ENCODE measurements at places on chromosomes 2 and 18.

- no peak for DNase-seq
These were observed 123.5 kb downstream of the PLEKHM3 start for GRCh38 chr2:207901829-207902228.

- DNase-seq, result no peak
These were observed 94.1 kb upstream of the LDLRAD4 start for GRCh38 chr18:13124411-13124810.

DNA sequence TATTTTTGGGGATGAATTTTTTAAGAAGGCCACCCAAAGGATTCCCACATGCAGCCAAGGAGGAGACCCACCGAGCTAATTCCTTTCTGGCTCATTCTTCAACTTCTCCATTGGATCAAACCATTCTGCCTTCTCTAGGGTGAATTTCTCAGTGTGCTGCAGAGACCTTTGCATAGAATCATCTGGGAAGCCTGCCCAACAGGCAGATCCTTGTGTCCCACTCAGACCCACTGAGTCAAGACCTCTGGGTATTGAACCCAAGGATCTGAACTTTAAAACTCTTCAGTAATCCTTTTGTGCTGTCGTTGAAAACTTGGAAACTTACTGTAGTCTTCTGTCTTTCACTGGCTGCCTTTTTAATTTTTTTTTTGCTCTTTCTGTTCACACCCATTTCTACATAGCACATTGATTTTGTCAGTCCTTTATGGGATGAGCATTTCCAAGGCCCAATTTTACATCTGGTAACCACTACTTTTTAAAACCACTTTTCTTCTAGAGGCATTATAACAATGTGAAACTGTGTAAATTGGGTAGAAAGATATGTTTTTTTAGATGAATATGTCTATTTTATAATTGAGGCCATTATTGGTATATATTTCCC lies 120.2 kb downstream of the TSN start:
- DNase-seq, result no peak

GRCh38 chr2:234805836-234806235 lies 146.0 kb upstream of the SH3BP4 start:
- DNase-seq, result no peak

- DNase-seq, result no peak
These were observed 500.5 kb downstream of the CCDC85A start for GRCh38 chr2:56684327-56684726.

DNA sequence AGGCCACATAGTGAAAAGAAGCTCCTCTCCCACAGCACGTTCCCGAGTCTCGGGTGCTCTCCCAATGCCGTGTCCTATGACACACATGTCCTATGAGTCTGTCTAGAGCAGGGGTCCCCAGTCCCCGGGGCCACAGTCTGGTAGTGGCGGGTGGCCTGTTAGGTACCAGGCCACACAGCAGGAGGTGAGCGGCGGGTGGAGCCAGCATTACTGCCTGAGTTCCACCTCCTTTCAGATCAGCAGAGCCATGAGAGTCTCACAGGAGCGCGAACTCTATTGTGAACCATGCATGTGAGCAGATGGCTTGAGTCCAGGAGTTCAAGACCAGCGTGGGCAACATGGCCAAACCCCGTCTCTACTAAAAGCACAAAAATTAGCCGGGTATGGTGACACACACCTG lies 112.6 kb downstream of the ZBTB7C start:
- no peak for DNase-seq

GRCh38 chr2:15107137-15107536 lies 454.0 kb downstream of the NBAS start:
- no peak for DNase-seq

- DNase-seq, result peak; percentile 4
These were observed 5.1 kb upstream of the CALCRL start for GRCh38 chr2:187453078-187453641.

DNA sequence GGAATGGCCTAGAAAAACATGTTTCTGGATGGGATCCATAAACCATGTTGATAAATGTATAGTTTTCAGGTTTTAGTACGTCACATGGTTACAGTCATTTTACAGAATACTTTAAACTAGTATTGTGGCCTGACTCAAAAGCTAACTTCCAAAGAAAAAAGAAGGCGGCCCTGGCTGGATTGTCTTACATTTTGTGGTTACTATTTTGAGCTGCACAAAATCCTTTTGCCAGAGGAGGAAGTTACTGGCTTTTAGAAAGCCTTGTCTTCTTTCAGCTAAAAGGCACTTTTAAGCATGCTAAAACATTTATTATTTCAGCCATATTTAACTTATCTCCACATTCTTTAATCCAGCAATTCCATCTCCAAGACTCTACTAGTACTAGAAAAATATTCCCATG lies 227.9 kb downstream of the CDH2 start:
- DNase-seq, result no peak

- no peak for DNase-seq
These were observed 14.1 kb downstream of the SLC4A3 start for GRCh38 chr2:219641390-219642068.

GRCh38 chr2:96181529-96181928 lies 27.1 kb downstream of the STARD7 start:
- DNase-seq, result no peak

DNA sequence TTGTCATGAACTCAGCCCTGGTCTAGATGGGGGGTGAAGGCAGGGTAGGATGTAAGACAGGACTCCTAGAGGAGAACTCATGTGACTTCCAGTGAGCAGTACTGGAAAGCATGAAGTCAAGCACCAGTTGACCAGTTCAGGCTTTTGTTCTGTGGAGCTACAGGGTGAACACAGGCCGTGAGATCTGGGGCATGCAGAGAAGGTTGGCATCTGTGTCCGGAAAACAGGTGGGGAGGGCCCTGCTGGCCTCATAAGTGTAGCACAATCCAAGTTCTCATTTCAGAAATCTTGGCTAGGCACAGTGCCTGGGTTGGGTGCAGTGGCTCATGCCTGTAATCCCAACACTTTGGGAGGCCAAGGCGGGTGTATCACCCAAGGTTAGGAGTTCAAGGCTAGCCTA lies 50.9 kb upstream of the SPATS2L start:
- no peak for DNase-seq

DNA sequence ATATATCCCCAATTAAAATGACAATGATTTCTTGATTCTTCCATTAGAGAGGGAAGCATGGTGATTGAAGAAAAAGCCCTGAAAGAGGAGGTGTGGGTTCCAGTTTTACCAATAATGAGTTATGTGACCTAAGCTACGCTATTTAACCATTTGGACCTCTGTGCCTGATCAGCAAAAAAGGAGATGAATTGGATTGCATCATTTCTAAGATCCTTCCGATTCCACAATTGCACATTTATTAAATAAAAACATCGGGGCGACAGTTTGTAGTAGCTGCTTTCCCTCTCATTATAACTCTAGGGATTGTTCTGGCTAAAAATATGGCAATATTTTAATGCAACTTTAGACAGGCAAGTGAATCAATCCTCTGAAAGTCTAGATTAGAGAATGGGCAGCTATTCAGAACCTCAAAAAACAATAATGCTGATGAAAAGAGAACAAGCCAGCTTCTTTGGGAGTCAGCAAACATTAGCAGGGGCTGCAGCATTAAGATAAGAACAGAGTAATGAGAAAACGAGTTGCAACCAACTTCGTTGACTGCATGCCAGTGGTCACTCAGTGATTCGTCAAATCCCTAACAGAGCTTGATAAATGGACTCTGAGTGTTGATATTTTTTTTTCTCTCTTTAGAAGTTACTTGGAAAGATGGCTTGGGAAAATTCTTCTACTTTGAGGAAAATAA lies 301.2 kb downstream of the AGPS start:
- no peak for DNase-seq

- DNase-seq, result no peak
These were observed 99.9 kb downstream of the USP34 start for GRCh38 chr2:61371027-61371426.

DNA sequence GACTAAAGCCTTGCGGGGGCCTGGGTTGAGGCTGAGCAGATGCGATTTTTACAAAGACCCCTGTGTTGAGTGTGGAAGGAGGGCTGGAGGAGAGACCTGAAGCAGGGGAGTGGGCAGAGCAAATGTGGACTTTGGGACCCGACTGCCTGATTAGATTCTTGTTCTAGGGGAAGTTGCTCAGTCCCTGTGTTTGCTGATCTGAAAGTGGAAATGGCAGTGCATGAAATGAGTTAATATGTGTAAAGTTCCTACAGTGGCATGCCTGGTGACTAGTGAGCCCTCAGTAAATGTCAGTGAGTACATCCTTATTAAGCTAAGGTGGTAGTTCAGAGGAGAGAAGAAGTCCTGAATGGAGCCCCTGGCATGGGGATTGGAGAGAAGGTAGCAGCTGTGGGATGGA lies 52.3 kb downstream of the ARMC9 start:
- DNase-seq, result no peak

- DNase-seq, result no peak
These were observed 97.1 kb upstream of the LTBP1 start for GRCh38 chr2:32849456-32850194.

DNA sequence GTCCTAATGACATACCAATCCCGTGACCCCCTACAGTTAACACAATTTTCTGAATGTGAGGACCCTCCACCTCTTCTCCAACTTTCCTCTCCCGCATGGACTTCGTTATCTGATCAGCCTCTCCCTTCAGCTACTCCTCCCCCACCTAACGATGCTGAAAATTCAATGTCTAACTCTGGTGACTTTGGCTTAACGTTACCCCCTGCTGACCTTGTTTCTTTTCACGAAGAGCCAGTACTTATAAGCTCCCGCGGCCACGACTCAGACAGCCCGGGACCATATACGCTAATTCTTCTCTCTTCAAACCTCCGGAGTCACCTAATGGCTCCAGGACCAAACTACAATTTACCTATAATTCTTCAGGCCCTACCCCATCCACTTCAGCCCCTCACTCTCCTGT lies 29.2 kb downstream of the VPS54 start:
- DNase-seq, result no peak

DNA sequence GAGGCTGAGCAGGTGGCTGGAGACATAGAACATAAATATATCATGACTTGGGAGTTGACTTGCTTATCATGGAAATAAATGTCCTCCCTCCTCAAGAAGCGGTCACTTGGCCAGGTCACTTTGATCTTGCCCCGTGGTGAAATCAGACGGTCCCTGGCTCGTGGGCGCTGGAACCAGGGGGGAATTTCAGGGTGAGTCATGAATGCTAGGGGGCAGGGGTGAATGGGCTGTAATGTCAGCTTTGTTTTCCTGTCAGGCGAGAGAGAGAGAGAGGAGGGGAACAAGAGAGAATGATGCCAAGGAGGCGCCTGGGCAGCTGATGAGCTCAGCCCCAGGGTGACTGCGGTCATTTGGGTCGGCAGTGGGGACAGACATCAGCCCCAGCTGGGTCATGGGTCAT lies 47.7 kb downstream of the RRM2 start:
- DNase-seq, result no peak

DNA sequence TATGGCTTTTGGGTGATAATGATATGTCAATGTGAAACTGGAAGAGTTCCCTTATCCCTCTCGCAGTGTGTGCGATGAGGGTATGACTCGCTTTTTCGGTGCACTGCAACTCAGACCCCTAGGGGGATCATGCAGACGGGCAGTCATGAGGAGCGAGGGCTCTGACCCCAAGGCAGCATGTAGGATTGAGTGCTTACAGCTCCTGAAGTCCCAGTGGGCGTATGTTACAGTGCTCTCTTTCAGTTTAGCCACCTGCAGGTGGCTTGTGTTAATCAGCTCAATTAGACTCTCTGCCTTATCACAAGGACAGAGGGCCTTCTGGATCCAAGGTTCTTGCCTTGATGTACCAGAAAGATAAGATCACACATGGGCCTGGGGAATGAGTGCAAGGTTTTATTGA lies 1269.9 kb upstream of the GYPC start:
- no peak for DNase-seq

DNA sequence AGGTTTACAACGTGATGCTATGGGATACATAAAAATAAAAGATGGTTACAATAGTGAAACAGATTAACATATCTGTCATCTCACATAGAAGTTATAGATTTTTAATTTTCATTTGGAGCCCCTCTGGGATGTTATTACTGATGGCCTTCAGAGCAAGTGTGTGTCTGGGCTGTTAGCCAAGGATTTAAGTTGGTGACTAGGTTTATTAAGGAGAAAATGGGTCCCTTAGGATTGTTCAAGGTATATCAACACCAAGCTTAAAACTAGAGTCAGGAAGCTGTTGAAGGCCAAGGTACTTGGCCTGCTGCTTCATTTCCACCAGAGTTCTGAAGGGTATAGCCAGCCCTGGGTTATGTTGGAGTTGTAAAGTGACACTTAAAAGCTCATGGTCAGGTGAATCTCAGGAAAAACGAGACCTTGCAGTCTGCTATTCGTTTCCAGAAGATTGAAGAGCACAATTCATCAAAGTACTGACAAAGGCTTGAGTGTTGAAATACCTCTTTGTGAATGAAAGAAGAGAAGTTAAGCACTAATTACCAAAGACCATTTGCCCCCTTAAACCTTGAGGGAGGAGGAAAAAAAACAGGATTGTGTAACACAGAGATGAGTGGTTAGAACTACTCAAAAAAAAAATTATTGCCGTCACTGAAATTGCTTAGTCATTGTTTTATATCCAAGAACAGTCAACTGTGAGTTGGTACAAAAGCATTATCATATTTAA lies 48.4 kb downstream of the MAP2 start:
- peak; percentile 1 for DNase-seq

GRCh38 chr18:37673671-37674070 lies 108.1 kb upstream of the CELF4 start:
- no peak for DNase-seq

DNA sequence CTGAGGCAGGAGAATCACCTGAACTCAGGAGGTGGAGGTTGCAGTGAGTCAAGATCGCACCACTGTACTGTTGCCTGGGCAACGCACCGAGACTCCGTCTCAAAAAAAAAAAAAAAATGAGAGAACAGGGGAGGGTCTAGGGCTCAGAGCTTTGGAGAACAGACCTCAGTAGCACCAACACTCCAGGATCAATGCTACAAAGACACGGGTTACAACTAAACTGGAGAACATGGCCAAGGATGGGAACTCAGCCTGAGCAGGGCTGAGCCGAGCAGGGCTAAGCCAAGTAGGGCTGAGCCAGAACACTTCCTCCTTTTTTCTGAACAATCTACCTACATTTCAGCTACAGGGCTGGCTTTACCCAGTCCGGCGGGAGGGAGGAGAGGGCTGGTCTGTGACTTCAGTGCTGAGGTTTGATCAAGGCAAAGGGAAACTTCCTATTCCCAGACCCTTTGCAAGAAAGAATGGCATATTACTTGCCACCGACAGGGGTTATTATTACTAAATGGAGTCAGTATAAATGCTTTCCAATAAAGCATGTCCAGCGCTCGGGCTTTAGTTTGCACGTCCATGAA lies 2.9 kb upstream of the CASP8 start:
- peak; percentile 75 for DNase-seq

Data from CD14-positive monocyte (primary cell).